ENCODE measurements at places on chromosomes 3 and 15.
A peak's percentile ranks its signal among the peaks of the same experiment; 100 is the strongest.

DNA sequence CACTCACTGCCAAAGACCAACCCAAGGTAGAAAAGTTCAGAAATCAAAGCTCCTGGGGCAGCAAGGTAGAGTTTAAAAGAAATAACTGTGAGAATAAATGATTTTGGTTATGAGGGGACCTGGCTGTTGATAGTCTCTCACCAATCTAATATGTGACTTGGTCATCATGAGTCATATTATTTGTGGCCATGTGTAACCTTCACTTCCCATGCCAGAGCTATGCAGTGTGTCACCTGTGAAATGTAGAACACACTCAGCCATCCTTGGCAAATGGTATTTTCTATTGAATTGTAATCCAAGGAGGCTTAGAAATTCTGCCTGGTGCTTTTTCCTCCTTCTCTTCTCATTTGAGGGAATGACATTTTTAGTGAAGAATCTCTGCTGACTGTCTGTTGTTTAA lies 184.2 kb upstream of the STAC start:
- DNase-seq, result no peak

DNA sequence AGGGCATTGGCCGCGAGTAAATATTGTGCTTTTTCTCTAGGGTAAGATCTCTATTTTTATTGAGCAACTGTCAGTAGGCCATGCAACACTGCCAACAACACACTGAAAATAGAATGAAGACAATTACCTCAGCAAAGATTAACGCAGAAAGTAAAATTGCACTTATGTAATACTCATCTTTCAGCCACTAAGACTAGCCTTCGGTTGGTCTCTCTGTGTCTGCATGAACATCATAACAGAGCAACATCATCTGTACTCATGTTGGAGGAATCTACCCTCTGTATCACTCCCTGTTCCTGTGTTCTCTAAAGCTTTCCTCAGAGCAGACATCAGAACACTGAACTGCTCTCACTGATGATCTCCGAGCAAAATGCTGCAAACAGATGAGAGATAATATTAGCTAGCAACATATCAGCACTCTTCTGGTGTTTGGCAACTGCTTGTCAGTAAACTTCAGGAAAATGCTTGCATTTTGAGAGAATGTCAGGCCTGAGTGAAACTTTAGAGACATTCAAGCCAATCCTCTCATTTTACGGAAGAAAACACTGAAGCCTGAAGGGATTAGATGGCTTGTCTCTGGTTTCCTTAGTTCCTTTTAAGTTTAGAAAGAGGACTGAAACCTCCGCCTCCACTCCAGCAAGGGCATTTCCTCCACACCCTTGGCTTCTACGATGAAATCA lies 8.4 kb upstream of the LRRC3B start:
- DNase-seq, result no peak

DNA sequence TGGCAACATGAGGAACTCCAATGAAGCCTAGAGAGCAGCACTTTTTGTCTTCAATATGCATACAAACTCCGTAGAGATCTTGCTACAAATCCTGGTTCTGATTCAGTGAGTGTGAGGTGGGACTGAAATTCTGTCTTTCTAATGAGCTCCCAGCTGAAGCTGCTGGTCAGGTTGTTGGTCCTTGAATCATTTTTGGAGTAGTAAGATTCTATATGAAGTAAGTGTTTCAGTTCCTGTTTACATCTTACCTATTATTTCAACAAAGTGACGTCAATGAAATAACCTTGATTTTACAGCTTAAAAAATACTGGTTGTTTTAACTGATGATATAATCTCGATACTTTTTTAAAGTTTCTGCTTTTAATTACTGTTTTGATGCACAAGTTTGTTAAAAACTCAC lies 33.9 kb downstream of the SHQ1 start:
- no peak for DNase-seq

- DNase-seq, result no peak
Observed at GRCh38 chr3:172316758-172317157, 131.5 kb downstream of the GHSR start.

DNA sequence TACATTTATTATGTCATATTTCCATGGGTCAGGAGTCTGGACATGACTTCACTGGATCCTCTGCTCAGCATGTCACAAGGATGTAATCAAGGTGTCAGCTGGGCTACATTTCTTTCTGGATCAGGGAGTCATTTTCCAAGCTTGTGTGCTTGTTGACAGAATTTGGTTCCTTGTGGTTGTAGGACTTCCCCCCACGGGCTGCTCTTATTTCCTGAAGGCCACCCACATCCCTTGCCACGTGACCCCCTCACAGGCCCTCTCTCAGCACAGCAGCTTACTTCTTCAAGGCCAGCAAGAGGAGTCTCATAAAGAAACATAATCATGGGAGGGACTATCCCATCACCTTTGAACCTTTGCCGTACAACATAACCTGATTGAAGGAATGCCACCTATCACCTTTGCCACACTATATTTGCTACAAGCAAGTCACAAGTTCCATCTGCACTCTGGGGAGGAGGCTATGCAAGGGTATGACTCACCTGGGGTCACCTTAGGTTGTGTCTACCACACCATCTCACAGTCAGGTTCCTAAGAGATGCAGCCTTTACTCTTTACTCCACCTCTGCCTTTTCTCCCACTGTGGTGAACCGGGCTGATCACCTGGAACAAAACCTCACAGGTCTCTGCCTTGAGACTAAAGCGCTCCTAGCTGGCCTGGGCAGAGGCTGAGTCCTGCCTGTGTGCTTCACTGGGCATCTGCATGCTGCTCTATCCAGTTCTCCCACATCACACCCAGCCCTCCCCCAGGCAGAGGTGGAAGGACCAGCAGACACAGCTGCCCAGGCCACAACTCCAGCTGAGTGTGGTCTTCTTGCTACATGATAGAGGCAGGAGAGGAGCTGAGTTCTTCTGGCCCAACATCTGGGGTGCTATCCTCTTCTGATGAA lies 13.5 kb downstream of the RAB6B start:
- DNase-seq, result no peak

GRCh38 chr3:179589143-179589542 lies 15.3 kb downstream of the MRPL47 start:
- no peak for DNase-seq

DNA sequence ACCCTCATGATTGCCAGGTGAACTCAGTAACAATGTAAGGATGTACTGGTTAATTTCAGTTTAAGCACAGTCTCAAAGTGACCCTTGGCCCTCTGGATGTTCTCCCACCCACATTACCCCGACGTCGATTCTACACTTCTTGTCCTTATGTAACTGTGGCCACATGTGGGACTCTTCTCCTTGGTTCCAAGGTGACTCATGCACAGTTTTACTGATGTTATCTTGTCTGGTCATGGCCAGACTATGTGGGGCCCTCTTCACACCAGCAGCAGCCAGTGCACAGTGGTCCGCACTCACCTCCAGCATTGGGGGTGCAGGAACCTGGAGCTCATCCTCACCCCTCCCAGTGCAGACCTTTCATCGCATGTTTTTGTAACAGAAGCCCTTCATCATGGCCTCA lies 519.4 kb downstream of the OCA2 start:
- DNase-seq, result no peak

DNA sequence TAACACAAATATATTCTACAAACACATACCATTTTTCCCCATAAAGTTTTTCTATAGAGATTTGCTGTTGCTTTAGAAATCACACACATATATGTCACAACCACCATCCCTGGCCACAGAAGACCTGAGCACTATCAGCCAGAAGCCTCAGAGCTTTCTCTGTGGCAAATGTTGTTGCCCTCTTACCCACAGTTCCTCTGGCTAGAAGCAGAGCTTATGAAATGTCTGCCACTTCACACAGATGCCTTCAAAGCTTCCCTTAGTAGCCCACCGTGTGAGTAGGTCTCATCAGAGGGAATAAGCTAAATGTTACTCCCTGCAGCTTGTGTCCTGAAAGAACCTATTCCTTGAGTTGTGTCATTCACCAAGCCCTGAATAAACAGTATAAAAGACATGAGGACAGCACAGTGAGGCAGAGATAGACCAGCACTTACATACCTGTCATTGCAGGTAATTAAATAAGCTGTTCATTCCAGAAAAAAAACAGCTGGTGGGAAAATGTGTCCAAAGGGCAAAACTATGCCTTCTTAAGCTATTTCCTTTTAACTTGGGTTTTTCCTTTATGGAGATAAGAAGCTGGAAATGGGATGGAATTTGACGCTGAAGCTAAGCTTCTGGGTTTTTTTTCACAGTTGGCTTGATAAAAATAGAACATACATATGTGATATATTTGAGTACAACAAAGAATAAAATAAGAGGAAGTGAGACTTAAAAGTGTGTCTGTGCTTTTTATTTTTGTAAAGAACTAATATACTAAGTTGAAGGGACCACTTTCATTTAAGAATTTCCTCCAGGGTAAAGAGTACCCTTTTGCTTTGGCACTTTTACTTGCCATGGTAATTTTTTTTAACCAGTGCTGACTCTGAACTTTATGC lies 391.4 kb downstream of the KCNH8 start:
- no peak for DNase-seq

GRCh38 chr15:39321977-39322376 lies 258.9 kb upstream of the THBS1 start:
- no peak for DNase-seq

DNA sequence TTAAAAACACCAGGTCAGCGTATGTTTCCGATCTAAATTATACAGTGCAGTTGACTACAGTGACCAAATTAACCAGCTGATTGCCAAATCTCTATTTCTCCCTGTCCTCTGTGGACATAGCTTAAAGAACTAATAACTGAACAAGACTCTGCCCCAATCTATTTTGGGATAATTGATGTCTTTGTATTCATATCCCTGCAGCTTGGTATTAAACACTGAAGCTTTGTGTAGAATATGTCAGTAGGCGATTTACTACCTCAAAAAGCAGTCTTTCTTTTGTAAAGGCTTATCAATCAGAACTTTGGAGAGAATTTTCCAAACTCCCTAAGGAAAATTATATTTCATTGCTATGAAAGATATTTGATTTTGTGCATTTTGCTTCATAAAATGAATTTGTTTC lies 258.2 kb downstream of the SOX2 start:
- DNase-seq, result no peak

GRCh38 chr3:30306896-30307295 lies 299.5 kb upstream of the TGFBR2 start:
- no peak for DNase-seq

GRCh38 chr3:15542614-15543013 lies 21.1 kb upstream of the COLQ start:
- DNase-seq, result no peak

DNA sequence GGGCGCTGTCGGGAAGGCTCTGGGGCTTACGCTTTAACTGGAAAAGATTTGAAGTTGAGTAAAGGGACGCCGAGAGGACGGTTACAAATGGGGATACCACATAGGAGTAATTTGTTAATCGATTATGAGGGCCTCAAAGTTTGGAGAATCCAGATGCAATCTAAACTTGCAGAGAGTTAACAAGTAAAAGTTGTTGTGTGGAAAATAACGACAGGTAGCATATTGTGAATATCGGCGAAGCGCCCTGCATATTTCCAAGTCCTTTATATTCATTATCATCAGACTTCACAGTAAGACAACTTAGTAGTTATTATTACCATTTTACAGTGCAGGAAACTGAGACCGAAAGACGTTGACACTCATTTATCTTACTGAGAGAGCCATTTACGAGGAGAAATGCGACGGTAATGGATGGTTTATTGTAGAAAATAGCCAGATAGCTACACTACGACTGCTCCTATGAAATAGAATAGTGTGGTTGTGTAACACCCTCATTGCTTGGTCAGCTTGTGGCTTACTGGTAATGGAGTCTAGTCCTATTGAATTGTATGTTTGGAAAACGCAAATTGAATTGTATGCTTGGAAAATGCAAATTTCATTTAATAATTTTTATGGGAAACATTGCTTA lies 700 bp downstream of the MKRN2 start:
- no peak for DNase-seq

- no peak for DNase-seq
Observed at GRCh38 chr3:186386883-186387560, 25.0 kb upstream of the DGKG start.

GRCh38 chr3:112001526-112001925 lies 2.8 kb downstream of the TAGLN3 start:
- DNase-seq, result no peak

GRCh38 chr3:38003371-38003816 lies 12.8 kb downstream of the VILL start:
- DNase-seq, result no peak

GRCh38 chr3:27171113-27171512 lies 198.1 kb downstream of the NEK10 start:
- no peak for DNase-seq

DNA sequence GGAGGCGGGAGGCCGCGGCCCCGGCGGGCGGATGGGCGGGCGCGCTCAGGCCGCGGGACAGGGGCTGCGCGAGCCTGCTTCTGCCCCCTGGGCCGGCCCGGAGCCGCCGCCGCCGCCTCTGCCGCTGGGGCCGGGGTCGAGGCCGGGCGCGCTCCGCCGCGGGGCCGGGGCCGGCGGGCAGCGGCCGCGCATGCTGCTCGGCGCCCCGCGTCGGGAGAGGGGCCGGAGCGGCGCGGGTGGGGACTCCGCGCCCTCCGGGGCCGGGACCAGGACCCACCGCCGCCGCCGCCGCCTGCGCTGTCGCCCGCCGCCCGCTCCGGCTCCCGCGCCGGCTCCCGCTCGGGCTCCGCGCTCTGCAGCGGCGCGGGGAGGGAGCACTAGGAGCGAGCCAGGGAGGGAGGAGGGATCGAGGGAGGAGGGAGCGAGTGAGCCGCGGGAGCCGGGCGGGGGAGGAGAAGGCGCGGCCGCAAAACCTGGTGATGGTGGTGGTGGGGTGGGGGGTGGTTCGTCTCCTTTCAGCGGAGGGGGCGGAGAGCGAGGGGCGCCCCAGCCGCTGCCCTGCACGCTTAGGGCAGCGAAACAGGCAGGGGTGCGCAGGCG lies at the start of gene LINGO1:
TSS of gene LINGO1 (minus strand) at position 379 of the 600 bp plus-strand sequence. CDS start 597 bp downstream, outside the sequence.
- DNase-seq, result no peak

DNA sequence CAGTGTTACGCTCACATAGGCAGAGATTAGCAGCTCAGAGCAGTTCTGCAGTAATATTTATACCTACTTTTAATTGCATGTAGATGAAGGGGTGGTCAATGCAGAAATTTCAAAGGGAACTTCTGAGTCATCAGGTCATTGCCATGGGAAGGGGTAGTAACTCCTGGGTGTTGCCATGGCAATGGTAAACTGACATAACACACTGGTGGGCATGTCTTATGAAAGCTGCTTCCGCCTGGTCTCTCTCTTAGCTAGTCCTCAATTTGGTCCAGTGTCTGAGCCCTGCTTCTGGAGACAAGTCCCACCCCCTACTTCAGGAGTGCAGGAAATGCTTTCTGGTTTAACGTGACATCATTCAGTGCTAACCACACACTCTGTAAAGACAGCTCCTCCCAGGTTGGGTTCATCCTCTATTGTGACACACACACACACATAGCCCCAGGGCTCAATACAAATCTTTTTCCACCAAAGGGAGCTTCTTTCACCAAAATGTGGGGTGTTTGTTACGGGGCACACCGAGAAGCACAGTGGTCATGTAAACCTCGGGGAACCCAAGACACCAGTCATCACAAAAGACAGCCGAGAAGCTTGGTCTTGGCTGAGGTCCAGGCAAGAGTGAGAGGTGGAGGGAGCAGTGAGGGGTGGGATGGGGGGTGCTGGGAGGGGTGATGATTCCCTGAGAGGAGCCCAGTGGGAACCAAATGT lies 74.5 kb downstream of the TLE3 start:
- peak; percentile 4 for DNase-seq
